ENCODE measurements at places on chromosomes 13 and 19.

- no peak for DNase-seq
Observed at GRCh38 chr13:113616281-113616906, 31.8 kb downstream of the TFDP1 start.

DNA sequence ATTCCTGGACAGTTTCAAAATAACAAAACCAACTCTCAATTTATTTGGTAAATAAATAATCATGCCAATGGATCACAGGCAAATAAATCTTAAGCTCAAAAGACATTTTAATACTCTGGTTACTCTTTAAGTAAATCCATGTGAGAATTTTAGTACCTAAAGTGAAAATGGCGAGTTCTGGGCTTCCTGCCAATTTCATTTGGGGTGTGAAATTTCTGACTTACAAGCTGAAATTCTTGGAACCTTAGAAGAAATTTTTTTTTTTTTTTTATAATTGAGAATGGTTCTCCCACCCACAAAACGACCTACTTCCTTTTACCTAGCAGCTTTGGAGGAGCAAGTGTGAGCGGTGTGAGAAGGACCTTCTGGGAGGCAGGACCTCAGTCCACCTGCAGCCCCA is 354.5 kb upstream of the NBEA start:
- no peak for DNase-seq

- no peak for DNase-seq
Observed at GRCh38 chr13:109897988-109898624, 111.7 kb upstream of the IRS2 start.

DNA sequence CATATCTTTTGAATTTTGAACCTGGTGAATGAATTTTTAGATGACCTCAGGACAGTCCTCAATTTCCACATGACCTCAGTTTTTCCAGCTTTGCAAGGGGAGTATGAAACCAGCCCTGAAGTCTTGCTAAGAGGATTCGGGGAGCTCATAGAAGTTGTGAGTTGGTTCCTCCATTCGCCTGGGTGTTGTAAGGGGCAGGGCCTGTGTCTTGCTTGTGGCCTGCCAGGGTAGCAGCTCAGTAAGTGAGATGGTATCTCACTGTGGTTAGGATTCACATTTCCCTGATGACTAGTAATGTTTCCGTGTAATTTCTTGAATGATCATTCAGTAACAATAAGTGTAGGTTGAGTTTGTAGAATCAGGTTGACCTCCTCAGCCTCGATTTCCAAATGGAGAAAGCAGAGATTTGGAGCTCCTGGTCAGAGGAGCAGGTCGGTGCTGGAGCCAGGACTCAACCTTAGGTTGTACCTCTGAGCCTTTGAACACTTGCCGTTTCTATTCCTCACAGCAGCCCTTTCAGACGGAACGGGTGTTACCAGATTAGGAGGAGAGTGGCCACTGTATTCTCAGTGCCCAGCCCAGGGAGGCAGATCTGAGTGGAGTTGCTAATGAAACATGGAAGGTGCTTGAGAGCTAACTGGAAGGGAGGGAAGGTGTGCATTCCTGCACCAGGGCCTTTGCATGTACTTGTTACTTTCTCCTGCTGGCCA is 14.6 kb downstream of the NACC1 start:
- DNase-seq, result no peak

GRCh38 chr13:112729408-112729807 is 39.6 kb downstream of the ATP11A start:
- no peak for DNase-seq

- DNase-seq, result no peak
Observed at GRCh38 chr19:43675269-43675879, 5.4 kb upstream of the PLAUR start.

- DNase-seq, result no peak
Observed at GRCh38 chr19:11192957-11193939, 4.1 kb downstream of the KANK2 start.

GRCh38 chr19:54648129-54648528 is 14.7 kb upstream of the LILRB4 start:
- DNase-seq, result no peak

GRCh38 chr19:39155114-39155700 is 29.6 kb downstream of the PAK4 start:
- DNase-seq, result no peak

- DNase-seq, result no peak
Observed at GRCh38 chr19:7545904-7546303, 10.4 kb downstream of the PNPLA6 start.

- DNase-seq, result no peak
Observed at GRCh38 chr13:44331912-44332851, 41.4 kb upstream of the SERP2 start.

GRCh38 chr19:2171349-2172145 is 7.8 kb downstream of the DOT1L start:
- DNase-seq, result no peak

- DNase-seq, result no peak
Observed at GRCh38 chr13:60093425-60094019, 70.2 kb downstream of the DIAPH3 start.

DNA sequence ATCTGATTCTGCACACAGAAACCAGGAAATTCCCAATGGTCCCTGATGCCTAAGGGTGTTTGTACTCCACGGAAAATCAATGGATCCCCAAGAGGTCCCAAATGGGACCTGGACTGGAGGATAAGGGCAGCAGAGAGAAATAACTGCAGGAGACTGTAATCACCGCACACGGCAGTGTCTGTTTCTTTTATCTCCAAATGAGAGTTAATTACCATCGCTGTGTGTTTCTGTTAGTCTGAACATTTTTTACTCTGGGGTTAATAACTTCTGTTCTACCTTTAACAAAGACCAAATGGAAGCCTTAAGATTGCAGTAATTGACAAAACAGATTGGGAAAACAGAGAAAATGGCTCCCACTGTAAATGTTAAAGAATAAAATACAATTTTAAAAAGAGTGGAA is 320.9 kb downstream of the DCLK1 start:
- DNase-seq, result no peak

DNA sequence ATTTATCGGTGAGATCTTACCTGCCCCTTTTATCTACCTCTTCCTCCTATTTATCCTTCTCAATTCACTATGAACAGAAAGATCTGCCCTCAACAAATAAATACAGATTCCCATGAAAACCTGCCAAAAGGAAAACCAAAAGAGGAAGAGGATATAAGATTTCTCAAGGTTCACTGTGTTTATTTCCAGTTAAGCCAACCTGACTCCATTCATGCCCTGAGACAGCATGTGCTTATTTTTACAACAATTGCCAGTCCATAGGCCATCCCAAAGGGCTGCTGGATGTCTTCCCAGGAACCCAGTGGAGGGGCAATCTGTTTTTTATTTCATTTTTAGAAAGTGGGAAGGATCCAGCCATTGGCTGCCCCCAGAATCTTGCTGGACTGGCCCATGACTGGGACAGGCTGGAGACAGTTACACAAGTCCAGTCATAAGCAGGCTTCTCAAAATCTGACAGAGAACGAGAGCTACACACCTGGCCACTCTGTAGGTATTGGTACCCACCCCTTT is 209.1 kb downstream of the IRS2 start:
- no peak for DNase-seq

GRCh38 chr13:51623473-51623872 is 39.2 kb downstream of the WDFY2 start:
- DNase-seq, result no peak

GRCh38 chr13:34452831-34453230 is 489.2 kb upstream of the NBEA start:
- DNase-seq, result no peak

GRCh38 chr19:43700395-43701000 is 15.4 kb upstream of the IRGC start:
- no peak for DNase-seq

DNA sequence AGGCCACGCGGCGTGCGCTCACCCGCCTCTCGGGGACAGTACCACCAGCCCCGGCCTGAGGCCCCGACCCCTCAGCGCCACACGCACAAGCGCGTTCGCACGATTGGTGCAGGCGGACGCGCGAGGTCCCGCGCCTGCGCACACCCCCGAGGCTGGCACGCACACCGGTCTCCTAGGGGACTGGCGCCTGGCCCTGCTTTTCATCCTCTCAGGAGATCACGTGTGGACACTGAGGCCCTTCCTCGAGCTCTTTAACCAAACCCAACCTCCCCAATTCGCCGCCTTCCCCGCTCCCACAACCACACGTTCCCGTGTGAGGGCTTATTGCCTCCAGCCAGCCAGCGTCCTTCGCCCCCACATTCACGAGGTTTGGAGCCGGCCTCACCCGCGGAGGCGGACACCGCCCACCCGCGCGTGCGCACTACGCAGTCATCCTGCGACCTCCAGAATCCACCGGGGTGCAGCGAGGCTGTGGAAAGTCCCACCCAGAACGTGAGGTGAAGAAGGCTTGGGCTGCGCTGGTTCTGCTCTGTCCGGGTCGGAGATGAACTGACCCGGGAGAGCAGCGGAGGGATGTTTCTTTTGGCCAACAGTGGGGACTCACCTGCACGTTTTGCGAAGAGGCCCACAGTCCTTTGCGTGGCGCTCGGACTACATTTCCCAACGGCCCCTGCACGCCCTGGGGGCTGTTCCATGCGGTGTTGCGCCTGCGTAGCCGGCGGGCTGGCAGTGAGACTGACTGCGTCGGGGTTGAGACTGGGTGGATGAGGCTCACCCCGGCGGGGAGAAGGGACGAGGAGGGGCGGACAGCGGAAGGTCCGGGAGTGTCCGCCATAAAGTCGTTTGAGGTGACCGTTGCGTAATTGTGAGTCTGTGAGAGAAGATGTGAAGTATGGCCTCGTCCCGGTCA is 539 bp upstream of the ZNF667 start:
- no peak for DNase-seq

DNA sequence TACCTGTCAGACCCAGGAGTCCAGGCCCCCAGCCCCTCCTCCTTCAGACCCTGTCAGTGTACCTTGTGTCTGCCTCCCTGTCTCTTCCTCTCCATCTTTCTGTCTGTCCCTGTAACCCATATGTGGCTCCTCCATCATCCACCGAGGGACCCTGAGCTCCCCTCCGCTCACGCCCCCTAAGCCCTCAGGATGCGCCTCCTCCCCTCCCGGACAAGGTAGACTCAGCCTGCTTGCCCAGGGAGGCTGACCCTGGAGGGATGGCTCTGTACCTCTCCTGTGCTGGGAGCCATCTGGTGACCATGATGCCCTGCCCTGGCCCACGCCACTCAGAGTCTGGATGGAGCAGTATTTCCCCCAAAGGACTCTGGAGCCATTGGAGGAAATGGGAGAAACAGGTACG is 1.0 kb upstream of the CAPN12 start:
- DNase-seq, result no peak

- DNase-seq, result no peak
Observed at GRCh38 chr19:40147693-40148347, 43.4 kb upstream of the MAP3K10 start.

- no peak for DNase-seq
Observed at GRCh38 chr19:6735181-6735911, 2.0 kb downstream of the GPR108 start.

DNA sequence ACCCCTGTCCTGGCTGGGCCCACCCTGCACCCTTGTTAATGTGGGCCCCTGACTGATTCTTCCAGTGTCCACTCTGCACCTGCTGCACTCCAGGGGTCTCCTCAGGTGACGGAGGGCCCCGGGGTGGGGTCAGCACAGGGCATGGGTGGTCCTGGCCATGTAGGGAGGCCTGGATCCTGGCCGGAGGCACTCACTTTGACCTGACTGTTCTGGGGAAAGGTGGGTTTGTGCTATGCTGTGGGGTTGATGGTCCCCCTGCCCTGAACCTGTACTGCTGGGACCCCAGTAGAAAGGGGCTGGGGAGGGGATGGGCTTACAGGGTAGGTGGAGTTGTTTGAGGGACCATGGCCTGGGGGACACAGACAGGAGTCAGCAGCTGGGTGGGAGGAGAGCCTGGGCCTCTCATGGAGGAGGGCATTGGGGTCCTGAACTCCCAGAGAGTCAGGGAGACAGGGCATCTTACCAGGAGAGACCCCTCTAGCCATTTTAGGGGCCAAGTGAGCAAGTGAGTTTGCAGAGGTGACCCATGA is 25.8 kb upstream of the CEACAM1 start:
- no peak for DNase-seq

GRCh38 chr13:26377038-26377437 is 123.1 kb downstream of the CDK8 start:
- no peak for DNase-seq

- DNase-seq, result no peak
Observed at GRCh38 chr19:19514881-19515641, at the start of gene TSSK6. Gene TSSK6, minus strand, starts transcription at chr19:19515548. Its CDS starts 121 bp downstream, at chr19:19515427.

DNA sequence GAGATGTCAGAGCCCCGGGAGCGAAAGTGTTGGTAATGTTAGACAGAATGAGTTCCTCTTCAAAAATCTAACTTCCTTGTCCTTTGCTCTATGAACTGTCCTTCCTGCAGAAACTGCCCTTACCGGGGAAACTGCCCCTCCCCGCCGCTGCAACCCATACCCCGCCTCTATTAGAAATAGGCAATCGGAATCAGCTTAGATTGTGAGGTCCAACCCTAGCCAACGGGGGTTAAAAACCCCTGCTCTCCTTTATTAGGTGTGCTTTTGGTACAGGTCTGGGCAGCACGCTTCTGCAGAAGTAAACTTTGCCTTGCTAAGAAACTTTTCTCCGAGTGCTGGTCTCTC is 11.5 kb upstream of the CAPNS1 start:
- no peak for DNase-seq

GRCh38 chr13:40762849-40763248 is 8.1 kb downstream of the MRPS31 start:
- DNase-seq, result no peak

DNA sequence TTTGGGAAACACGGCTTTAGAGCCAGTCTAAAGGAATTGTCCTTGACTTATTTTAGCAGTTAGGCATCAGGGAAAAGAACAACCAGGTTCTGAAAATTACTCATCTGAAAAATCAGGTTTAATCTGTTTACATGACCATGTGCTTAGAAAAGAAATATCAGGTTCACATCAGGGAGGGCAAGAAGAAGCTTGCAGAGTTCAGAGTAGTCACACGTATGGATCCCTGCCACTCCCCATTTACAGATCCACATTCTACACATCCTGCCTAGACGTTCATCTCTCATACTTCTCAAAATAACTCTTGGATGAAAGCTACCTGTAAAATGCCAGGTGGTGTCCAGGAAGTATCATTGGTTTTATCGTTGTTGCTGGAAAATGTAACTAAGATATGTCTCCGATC is 14.0 kb upstream of the PHF11 start:
- no peak for DNase-seq

- DNase-seq, result no peak
Observed at GRCh38 chr19:1445185-1445931, 4.6 kb upstream of the APC2 start.

DNA sequence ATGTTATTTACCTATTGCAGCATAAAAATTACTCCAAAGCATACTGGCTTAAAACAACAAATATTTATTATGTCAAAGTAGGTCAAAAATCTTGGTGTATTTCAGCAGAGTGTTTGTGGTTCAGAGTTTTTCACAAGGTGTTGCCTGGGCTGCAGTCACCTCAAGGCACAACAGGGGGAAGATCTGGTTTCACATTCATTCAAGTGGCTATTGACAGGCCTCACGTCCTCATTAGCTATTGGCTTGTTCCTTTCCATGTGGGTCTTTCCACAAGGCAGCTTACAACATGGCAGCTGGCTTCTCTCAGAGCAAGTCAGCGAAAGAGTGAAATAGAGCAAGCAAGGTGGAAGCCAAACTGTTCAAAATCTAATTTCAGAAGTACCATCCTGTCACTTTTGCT is 602.9 kb downstream of the OLFM4 start:
- no peak for DNase-seq

All from NCI-H1048 (cell line).